ENCODE measurements at places on chromosomes 13 and 19. TPM values are rescaled to one million over a fixed set of nuclear protein-coding genes. Genes with fewer than 3 reads are reported as not detected.

The WDR88 gene
- not detected for total RNA-seq

The LCP1 gene
- 0.28 TPM for total RNA-seq

The CEACAM16 gene
- total RNA-seq, result not detected

The NBEA gene
- 4.1 TPM for total RNA-seq

The F10 gene
- total RNA-seq, result 10.7 TPM

Data from smooth muscle cell of bladder (primary cell).